Stimulated activated CD8-positive, alpha-beta memory T cell treated with anti-CD3 and anti-CD28 coated beads, Interleukin-4, amount 100 ng/mL, for 48 hours (primary cell): ENCODE measurements at places on chromosomes 4 and X.
A peak's percentile ranks its signal among the peaks of the same experiment; 100 is the strongest.

DNA sequence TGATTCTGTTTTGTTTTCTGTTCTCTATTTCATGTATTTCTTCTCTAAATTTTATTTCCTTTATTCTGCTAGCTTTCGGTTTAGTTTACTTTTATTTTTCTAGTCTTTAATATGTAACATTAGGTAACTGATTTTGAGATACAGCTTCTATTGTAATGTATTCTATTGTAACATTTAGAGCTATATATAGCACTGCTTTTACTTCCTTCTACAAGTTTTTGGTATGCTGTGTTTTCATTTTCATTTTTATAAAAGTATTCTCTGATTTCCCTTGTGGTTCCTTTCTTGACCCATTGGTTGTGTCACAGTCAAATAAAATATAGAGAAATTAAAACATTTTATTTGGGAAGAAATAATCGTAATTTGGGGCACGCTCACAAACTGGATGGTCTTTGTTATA, 13.9 kb upstream of the CT47A1 start:
- no peak for DNase-seq

DNA sequence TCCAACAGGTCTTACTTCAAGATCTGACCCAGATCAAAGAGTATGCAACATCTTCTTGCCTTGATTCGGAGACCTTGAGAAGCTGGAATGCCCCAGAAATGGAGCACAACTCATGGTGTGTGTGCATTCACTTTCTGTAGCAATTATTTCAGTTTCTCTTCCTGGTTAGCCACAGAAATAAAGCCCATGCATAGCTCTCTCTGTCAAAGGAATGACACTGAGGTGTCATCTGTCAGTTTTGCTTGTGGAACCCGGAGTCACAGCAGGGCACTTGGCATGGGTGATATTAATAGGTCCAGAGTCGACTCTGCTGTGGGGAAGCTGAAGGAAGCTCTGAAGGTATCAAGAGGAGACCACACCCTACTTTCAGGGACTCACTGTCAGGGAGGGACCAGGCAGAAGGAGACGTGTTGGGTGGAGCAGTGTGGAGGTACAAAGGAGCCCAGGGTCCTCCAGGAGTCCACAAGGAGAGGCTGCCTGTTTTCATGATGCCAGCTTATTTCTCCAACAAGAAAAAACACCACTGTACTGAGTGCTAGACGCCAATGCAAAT, 10.7 kb downstream of the CLNK start:
- DNase-seq: no peak

DNA sequence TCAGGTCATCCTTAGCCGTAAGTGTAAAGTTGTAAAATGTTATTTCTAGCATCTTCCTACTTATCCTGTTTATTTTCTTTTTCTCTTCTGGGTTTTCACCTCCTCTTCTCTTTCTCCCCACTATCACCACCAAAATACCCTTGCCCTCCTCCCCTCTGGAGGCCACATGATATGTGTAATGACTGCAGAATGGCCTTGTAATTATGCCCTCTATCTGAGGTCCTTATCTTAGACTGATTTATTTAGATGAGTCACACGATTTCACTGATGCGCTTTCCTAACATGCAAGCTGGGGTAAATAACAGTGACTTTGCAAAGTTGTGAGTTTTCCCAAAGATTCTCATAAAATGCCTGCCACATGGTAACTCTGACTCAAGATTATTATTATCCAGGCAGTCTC, 231.8 kb upstream of the GPRIN3 start:
- no peak for DNase-seq

- DNase-seq: no peak
These were observed 1664.6 kb upstream of the ADGRL3 start for GRCh38 chr4:59535541-59535940.

DNA sequence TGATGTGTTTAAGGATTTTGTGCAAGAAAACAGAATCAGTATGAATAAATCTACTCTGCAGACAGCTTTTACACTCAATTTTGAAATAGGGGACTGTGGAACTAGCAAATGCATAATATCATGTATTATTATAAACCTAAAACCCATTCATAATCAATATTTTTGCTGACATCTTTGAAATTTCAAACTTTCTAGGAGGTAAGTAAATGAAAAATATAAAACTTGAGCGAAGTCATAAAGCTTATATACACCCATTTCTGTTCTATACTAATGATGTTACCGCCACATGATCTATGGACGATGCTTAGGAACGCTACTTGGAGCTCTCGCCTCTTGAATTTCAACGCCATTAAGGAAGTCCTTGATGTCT, 38.1 kb downstream of the ADGRA3 start:
- DNase-seq: no peak

- DNase-seq: no peak
These were observed 3.3 kb upstream of the PORCN start for GRCh38 chrX:48505481-48505880.

DNA sequence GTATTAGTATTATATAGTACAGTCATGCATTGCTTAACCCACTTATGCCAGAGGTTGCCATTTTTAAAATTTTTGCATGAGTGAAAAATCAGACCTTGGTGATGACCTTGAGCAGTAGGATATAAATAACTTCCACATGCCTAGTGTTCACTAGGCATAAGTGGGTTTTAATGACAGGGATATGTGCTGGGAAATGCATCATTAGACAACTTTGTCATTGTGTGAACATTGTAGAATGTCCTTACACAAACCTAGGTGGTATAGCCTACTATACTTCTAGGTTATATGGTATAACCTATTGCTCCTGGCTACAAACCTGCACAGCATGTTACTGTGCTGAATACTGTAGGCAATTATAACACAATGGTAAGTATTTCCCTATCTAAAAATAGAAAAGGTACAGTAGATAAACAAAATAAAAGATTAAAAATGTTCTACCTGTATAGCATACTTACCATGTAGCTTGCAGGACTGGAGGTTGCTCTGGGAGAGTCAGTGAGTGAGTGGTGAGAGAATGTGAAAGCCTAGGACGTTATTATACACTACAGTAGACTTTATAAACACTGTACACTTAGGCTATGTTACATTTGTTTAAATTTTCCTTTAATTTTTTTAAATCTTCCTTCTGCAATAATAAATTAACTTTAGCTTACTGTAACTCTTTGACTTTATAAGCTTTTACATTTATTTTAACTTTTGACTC, 326.7 kb downstream of the ANK2 start:
- no peak for DNase-seq

DNA sequence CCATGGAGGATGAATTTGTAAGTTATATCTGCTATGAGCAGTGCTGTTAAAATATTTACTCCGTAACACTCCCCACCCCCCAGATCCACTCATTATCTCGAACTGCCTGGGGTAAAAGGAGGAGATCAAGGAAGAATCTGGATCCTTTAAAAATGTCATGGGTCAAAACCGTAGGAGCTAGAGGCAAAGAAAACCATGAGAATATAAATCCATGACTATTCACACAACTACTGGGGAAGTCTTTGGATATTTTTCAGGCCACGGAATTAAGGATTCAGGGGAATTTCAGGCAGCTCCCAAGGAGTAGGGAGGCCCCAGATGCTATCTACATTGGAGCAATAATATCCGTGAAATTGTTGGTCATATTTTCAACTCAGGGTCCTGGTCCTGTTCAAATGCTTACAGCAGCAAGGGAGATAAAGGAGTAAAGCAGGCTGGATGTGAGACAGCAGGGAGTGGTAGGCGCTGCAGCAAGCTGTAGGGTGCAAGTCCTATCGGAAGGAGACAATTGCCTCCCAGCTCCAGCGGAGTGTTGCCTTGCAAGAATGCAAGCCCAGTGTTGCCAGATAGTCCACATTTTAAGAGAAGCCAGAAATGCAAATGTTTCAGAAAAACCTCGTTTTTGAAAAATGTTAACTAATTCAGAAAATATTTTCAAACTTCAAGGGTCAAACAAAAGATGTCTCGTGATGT, 116.2 kb upstream of the KIT start:
- DNase-seq: no peak

DNA sequence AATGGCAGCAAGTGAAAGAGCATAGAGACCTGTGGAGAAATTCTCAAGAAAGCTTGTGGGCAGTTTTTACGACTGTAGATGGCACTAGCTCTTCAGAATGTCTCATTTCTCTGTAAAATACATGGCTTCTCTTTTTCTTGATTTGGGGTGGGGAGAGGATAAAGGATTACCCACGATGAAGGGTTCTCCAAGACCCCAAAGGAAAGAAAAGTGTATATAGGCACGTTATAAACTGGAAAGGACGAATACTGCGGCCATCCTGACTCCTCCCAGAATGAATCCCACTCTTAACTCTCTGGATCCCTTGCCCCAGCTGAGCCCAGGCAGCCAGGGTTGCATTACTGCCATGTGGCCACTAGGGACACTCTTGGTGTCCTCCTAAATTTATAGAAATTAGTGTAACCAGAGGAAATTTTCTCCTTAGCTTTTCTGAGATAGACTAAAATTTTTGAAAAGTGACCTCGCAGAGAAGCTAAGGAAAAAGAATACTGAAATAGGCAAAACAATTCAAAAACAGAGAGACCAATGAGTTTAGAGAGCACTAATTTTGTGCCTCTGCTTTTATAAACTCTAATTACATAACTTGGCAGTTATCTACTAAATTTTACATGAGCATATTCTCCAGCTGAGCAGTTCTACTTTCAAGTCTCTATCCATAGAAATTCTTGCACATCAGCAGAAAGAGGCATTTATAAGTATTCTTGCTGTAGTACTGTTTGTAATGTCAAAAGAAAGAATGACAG, 37.8 kb upstream of the PCDH19 start:
- DNase-seq: peak; percentile 26

DNA sequence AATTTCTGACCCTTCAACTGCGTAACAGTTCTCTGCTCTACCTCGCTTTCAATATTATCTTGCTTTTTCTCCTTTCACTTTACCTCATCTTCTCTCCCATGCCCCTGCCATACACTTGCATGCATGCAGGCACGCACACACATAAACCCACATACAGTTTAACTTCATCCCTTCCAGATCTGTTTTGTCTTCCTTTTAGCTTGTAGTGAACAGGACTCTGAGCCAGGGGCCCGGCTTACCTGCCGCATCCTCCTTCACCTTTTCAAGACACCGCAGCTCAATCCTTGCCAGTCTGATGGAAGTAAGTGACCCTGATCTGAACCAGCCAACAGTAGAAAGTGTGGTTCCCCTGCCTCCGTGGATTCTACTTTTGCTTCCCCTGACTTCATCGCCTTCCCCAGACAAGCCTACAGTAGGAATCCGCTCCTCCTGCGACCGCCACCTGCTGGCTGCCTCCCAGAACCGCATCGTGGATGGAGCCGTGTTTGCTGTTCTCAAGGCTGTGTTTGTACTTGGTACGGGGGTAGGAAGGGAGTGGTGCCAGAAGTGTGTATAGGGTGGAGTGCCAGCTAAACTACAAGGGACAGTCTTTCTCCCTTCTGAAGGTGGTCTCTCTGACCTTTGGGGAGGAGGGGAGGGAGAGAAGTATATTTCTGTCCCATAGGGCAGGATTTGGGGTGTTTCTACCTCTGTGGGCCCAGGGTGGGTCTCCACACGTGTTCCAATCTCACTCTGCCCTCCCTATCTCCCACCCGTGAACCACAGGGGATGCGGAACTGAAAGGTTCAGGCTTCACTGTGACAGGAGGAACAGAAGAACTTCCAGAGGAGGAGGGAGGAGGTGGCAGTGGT, 10.7 kb downstream of the MED12 start:
- DNase-seq: peak; percentile 82

- no peak for DNase-seq
These were observed 115.3 kb downstream of the PRSS12 start for GRCh38 chr4:118237531-118237930.

- no peak for DNase-seq
These were observed 74.1 kb downstream of the SMARCA1 start for GRCh38 chrX:129449148-129449547.

DNA sequence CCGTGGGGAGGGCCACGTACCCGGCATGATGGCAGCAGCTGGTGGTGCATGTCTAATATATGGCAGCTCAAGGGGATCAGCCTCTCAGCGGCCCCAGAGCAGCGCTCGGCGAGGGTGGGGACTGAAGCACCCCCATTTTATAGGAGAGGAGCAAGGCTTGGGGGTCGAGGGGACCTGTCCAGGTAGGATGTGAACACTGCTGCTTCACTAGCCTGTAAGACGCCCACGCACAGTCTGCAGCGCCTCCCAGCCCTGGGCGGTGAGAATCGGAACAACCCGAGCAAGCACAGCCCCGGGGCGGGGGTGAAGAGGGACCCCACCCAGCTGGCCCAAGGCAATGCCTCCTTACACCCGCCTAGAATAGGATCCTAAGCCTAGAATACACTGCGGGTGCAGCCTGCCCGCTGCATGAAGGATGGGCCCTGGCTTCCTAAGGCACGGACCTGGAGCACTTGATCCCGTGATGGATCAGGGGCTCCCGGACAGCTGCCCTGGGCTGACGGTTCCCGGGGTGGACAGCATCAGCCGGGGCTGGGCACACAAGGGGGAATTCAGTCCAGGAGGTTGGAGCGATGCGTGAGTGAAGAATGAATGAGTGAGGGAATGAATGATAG, 17.6 kb downstream of the ADRA2C start:
- DNase-seq: peak; percentile 32

DNA sequence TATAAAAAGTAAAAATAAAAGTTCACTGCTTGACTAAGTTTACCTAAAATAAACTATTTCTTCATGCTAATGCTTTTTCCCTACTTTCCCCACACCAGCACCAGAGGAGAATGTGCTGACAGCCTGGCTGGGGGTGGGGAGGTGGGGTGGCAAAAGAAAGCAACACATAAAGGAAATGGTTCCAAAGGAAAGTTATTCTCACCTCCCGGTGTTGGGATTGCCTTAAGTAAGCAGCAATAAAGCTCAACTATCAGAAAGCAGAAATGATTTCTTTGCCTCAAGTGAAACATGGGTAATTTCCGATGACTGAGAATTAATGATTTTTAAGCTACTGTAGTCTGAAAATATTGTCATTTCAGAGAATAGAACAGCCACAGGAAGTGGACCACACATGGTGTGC, 84.5 kb upstream of the DKK2 start:
- no peak for DNase-seq

- no peak for DNase-seq
These were observed 261.1 kb upstream of the PLCXD1 start for GRCh38 chrX:19912-20571.

DNA sequence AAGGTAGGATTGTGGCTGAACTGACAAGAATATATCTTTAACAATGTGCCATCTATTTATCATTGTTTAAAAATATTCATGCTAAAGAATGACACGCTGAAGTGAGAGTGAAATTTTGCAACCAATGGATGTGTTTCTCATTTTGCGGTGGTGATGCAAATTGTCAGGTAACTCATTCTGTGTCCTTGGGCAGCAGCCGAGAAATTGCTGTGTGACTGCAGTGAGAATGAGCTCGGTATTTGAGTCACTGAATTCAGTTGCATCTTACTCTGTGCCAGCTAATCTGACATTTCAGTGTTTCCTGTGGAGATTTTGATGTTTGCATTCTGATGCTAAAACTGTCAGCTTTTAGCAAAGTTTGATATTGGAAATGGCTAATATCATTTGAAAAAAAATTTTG, 28.1 kb downstream of the MCUB start:
- peak; percentile 59 for DNase-seq

DNA sequence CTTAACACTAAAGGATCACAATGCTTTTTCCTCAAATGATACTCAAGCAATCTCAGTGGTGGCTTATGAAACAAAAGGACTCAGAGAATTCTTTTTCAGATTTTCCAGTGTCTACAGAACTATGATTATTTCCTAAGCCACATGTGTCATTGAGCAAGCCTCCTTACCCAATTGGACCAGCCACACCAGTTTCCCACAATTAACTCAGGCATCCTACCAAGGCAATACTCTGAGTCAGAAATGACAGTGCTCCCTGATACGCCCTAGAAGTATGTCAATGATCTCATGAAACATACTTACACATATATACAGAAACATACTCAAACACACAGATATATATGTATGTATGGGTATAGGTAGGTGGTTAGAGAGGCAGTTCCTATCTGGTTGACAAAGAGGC, 4.8 kb downstream of the ADAMTS3 start:
- no peak for DNase-seq
